ENCODE measurements at places on chromosomes 4 and X.
A peak's percentile ranks its signal among the peaks of the same experiment; 100 is the strongest.

DNA sequence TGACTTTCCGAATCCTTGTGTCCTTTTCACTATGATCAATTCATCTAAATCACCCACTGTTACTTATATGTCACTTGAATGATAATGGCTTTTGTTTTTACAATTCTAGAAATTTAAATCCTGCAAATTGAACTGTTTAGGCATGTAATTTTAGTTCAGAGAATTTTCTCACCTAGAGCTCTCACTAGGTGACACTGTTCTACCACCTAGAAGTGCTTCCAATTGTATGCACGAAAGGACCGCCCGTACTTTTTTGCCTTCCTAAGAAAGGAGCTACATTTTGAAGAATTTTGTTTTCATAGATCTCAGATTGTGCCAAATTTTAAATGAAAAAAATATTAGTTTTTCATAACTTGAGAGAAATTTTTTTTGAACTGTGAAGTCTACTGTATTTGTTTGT, 481.6 kb upstream of the FSTL5 start:
- no peak for DNase-seq

GRCh38 chrX:83845397-83845796, 15.5 kb upstream of the CYLC1 start:
- DNase-seq: peak; percentile 28

GRCh38 chr4:29277381-29277780, 1442.8 kb upstream of the PCDH7 start:
- DNase-seq: no peak

DNA sequence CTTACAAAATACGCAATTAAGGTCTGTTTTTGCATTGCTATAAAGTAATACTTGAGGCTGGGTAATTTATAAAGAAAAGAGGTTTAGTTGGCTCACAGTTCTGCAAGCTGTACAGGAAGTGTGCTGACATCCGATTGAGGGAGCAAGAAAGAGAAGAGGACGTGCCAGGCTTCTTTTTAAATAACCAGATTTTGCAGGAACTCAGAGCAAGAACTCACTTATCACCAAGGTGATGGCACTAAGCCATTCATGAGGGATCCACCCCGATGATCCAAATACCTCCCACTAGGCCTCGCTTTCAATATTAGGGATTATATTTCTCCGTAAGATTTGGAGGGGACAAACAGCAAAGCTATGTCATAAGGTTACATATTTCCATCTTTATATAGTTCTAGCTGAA, 456.7 kb downstream of the GLUD2 start:
- no peak for DNase-seq

GRCh38 chrX:30402366-30402765, 93.2 kb upstream of the NR0B1 start:
- no peak for DNase-seq

- DNase-seq: no peak
Observed at GRCh38 chr4:171983935-171984805, 171.0 kb downstream of the GALNTL6 start.

GRCh38 chrX:6169407-6169806, 59.3 kb downstream of the NLGN4X start:
- DNase-seq: no peak

DNA sequence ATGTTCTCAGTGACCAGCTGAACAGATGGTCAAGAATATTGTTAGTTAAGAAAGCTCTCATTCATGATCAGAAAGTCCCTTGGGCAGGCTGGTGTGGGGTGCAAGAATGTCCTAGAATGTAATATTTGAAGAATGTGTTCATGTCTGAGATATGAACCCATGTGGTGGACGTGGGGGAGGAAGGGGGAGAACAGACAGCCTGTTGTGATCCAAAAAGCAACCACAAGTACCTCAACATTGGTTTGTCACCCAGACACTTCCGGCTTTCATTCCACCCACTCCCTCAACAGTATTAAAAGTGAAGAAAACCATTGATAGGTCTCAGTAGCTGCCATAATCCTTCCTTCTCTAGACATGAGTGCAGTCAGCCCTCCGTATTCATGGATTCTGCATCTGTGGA, 82.2 kb downstream of the MAML3 start:
- DNase-seq: no peak

DNA sequence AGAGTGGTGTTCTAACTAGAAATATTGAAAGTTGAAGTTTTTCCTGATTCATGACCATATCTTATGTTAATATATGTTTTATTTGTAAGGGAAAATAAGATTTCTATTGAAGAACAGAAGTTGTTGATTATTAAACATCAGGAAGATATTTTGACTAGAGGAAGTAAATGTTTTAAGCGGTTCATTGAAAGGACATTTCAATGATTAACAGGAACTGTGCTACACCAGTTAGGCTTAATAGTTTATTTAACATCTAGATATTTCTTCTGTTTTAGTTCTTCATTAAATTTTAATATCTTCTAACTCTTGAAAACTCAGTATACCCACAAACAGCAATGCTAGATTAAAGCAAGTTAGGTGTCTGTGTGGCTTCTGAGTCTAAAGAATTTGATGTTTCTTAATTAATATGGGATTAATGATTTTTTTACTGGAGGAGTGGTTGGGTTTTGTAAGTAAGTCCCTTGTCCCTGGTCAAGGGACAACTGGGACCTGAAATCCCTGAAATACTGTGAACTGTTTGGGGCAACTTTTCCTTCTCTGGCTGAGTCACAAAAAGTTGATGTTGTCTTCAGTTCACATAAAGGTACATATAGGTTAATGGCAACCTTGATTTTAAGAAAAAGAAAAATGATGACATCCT, 42.9 kb upstream of the CYP4V2 start:
- DNase-seq: no peak

- DNase-seq: no peak
Observed at GRCh38 chr4:16000708-16001483, 37.9 kb upstream of the FGFBP2 start.

GRCh38 chr4:6418193-6418755, 54.1 kb downstream of the PPP2R2C start:
- DNase-seq: no peak

DNA sequence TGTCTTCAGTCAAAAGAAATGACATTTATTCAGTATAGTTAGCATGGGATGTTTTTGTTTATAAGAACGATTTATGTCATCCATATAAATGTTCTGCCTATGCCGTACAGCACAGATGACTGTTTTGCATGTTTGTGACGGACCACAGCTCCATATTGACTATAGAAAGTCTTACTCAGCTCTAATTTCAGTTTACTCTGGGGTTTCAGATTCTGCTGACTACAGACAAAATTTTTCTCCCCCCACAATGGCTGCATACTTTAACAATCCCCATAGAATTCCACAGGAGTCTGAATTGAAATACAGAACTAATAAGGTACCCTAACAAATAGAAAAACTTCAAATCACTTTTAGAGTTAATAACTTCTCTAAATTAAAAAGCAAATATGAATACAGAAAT, 191.0 kb downstream of the SCFD2 start:
- no peak for DNase-seq

GRCh38 chr4:47672696-47673095, 165.2 kb downstream of the CORIN start:
- DNase-seq: no peak

GRCh38 chr4:41878170-41878969, 56.9 kb upstream of the TMEM33 start:
- DNase-seq: no peak

GRCh38 chr4:28973587-28974350, 1746.4 kb upstream of the PCDH7 start:
- DNase-seq: no peak

- no peak for DNase-seq
Observed at GRCh38 chr4:7339751-7340552, 94.8 kb downstream of the PSAPL1 start.

DNA sequence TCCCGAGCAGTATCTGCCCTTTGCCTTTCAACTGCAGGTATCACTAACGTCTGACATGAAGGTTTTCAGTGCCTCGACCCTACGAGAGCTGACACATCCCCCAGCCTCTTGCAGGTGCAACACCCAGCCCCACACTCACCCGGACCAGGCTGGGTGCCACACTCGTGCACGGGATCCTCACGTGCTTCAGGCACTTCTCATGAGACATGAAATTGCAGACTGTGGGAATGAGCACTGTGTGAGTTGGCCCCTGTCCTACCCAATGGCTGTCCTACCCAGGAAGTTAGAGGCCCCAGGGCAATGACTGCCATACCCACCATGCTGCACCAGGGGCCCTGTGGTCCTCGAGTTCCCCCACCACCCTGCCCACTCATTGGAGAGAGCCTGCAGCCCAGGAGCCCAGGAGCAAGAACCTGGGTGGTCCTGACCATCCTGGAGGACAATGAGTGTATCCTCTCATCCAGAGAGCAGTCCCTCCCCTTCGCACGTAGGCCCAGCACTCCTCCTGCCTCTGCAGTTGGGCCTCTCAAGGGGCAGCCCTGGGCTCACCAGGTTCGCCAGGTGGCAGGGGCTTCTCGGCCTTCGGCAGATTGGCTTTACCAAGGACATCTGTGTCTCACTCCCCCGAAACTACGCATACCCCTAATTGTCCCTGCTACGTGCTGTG, 2.4 kb downstream of the DGKQ start:
- DNase-seq: no peak

- DNase-seq: no peak
Observed at GRCh38 chr4:181796502-181796901, 446.7 kb upstream of the TENM3 start.

- no peak for DNase-seq
Observed at GRCh38 chrX:110161361-110161686, 156.6 kb downstream of the AMMECR1 start.

GRCh38 chrX:132119821-132120515, 7.9 kb downstream of the FRMD7 start:
- no peak for DNase-seq

DNA sequence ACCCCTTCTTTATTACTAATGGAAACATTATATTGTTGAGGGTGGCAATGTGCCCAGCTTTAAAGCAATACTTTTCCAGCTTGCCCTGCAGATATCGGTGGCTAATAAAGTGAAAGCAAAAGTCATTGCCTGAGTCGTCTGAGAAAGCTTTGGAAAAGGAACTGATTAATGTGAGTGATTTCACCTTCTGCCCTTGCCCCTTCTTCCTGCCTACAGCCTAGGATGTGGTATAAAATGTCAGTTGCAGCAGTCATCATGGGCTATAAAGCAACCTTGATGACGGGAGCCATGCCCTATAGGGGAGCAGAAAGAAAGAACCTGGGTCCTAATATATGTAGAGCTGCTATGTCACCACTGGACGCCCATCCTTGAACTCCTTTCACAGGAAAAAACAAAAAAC, 132.4 kb upstream of the USP9X start:
- DNase-seq: no peak

GRCh38 chr4:172751550-172751949, 417.1 kb upstream of the GALNT7 start:
- no peak for DNase-seq

- no peak for DNase-seq
Observed at GRCh38 chr4:139655116-139655515, 10.5 kb upstream of the MGST2 start.

DNA sequence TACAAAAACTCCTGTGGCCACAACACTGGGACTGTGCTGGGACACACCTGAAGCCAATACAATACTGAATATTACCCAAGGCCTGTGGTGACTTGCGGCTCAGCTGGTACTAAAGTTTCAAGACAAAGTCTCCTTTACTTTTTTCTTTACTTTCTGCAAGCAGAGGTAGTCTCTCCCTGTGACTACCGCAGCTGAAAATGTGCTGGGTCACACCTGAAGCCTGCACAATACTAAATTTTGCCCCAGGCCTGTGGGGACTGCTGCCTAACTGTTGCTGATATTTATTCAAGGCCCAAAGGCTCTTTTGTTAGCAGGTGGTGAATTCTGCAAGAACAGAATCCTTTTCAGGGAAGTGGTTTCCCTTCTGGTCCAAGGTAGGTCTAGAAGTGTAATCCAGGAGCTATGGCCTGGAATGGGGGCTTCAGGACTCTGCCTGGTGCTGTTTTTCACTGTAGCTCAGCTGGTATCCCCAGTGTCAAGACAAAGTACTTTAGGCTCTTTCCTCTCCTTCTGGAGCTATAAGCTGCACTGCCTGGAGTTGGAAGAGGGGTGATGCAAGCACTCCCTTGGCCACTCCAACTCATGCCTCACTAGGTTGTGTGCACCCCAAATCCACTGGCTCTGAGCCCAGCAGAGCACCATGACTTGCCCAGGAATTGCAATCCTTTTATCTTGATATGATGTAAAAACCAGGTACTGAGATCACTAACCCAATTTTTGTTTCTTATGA, 489.4 kb downstream of the TECRL start:
- no peak for DNase-seq

GRCh38 chr4:73315091-73315490, 56.5 kb upstream of the ANKRD17 start:
- no peak for DNase-seq

GRCh38 chrX:67544281-67545035, 637 bp downstream of the AR start:
- no peak for DNase-seq

DNA sequence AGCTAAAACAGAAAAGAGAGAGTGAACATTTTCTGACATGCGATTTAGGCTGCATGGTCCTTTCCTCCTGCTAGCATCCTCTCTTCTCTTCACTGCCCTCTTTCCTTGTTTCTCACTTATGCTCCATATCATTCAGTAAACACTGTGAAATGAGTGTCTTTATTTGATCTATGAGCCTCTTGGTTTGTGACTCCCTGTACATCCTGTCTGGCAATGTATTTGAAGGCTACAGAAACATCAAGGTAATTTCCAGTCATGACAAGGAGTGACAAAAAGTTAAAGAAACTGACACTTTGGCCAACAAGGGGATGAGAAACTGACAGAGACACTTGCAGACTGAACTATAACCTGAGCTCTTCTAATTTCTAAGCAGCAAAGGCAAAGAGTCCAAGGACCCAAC, 8.7 kb downstream of the FTHL17 start:
- DNase-seq: no peak

DNA sequence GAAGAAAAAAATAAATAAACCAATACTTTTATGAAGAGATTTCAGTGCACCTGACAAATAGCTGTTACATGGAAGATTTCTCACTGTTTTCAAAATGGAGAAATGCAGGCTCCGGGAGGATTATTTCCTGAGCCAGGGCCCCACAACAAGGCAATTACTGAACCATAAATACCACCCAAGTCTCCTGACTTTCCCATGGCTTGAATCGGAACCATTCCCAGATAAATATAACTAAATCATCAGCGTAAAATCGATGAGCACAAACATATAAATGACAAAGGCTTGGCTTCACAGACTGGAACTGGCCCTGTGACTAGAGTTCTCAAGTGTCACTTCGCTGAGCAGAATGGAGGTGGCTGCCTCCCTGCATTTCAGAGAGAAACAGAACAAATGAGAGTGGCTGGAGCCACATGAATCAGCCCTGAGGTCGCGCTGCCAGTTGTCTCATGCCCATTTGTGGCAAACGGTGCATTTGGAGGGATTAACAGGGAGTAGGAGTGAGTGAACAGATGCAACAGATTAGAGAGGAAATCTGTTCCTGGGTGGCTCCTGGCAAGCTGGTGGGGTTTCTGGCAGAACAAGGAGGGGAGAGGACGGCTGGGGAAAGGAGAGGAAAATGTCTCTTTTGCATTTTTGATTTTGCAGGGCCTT, 57.3 kb upstream of the STIM2 start:
- no peak for DNase-seq

GRCh38 chrX:101918751-101919150, 13.1 kb downstream of the ZMAT1 start:
- no peak for DNase-seq
